M059J (cell line): ENCODE measurements at places on chromosomes 16 and 17. TPM values are rescaled to one million over a fixed set of nuclear protein-coding genes. Genes with fewer than 3 reads are reported as not detected.

NSRP1 gene
- total RNA-seq = 2.4 and 8.7 TPM in 2 replicates

NPIPB6 gene
- 0.07 and 0.42 TPM in 2 replicates for total RNA-seq

RNF222 gene
- 0.10 TPM in 1 of 2 replicates, not detected in the other for total RNA-seq

CPNE7 gene
- 0.32 and 3.1 TPM in 2 replicates for total RNA-seq

YBX2 gene
- 0.39 and 0.79 TPM in 2 replicates for total RNA-seq

CCL14 gene
- total RNA-seq = not detected in 2 replicates

HS3ST2 gene
- total RNA-seq = not detected in 2 replicates

TBX6 gene
- 0.39 TPM in 1 of 2 replicates, not detected in the other for total RNA-seq

SMIM36 gene
- total RNA-seq = not detected in 2 replicates

SAMD14 gene
- 0.22 and 0.49 TPM in 2 replicates for total RNA-seq

QPRT gene
- 4.0 and 9.0 TPM in 2 replicates for total RNA-seq

TNFSF13 gene
- 3.2 and 4.2 TPM in 2 replicates for total RNA-seq

C17orf50 gene
- total RNA-seq = not detected in 2 replicates

YPEL3 gene
- total RNA-seq = 6.0 and 23.1 TPM in 2 replicates

WNT3 gene
- total RNA-seq = 5.0 and 5.3 TPM in 2 replicates

GLG1 gene
- total RNA-seq = 61.7 and 113 TPM in 2 replicates

OR3A3 gene
- not detected in 2 replicates for total RNA-seq

CX3CL1 gene
- 0.81 and 1.0 TPM in 2 replicates for total RNA-seq

MATCAP1 gene
- total RNA-seq = 7.7 and 13.7 TPM in 2 replicates

IL21R gene
- 0.15 TPM in 2 replicates for total RNA-seq

IRX6 gene
- not detected in 2 replicates for total RNA-seq

KCNH4 gene
- total RNA-seq = not detected in 2 replicates

CDT1 gene
- 12.8 and 44.4 TPM in 2 replicates for total RNA-seq

GPR139 gene
- not detected in 2 replicates for total RNA-seq

HOXB6 gene
- 6.2 and 9.4 TPM in 2 replicates for total RNA-seq

KATNIP gene
- total RNA-seq = 14.0 and 14.1 TPM in 2 replicates

TNK1 gene
- 0.62 and 0.67 TPM in 2 replicates for total RNA-seq

KRT40 gene
- total RNA-seq = not detected in 2 replicates
